Fibroblast of skin of left biceps (primary cell): ENCODE measurements at places on chromosomes 16 and 17.
A peak's percentile ranks its signal among the peaks of the same experiment; 100 is the strongest.

DNA sequence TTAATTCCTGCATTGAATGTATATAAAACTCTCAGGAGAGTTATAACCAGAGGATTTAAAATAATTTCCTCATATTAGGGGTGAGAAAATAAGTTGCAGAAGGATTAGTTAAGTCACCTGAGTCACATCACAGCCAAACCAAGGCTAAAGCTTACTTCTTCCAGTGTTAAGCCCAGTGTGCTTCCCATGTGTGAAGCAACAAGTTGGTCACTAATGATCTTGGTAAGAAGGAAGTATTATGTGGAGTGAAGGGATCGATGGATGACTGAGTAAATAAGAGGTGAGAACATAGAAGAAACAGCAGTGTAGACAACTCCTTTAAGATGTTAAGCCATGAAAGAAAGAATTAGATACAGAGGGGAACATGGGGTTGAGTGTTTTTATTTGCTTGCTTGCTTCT is 20.6 kb downstream of the ESRP2 start:
- no peak for DNase-seq

GRCh38 chr16:78183437-78184237 is 84.2 kb downstream of the WWOX start:
- DNase-seq, result no peak

DNA sequence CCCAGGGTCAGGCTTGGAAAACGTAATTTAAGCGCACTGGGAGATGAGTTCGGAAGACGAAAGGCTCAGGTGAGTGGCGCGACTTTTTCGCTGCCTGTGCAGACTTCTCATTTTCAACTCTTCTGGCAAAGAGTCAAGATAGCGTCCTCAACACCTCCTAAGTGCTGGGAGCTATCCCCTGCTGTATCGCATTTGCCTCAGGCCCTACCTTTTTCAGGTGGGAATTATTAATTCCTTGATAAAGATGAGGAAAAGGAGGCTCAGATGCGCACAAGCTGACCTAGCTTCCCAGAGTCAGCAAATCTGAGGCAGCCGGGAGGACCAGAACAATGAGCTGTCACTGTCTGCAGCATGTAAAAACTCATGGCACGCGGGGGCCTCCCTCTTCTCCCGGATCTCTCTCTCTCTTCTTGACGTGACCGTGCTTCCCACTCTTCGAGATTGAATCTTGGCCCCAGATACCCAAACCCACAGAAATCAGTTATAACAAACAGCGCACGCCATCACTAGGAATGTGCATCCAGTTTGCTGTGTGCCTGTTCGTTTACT is 512 bp upstream of the ADAMTS18 start:
- no peak for DNase-seq

- peak; percentile 50 for DNase-seq
Observed at GRCh38 chr17:3944485-3945388, 19.5 kb downstream of the ATP2A3 start.

DNA sequence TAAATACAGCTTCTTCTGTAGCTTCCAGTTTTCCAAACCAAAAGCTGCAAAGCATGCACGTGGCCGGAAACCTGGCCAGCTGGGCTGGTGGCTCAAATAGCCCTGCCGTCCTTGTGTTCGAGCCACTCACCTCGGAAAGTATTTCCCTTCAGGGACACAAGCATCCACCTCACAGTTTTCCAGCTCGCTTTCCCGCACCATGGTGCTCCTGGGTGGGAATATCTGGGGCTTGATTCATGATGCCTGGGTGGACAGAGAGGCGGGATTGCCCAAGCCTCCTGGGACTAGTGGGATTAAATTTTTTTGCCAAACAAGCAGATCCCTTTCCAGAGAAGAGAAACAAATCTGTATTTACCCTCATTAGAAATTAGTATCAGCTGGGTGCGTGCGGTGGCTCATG is 7.1 kb upstream of the MVD start:
- no peak for DNase-seq

DNA sequence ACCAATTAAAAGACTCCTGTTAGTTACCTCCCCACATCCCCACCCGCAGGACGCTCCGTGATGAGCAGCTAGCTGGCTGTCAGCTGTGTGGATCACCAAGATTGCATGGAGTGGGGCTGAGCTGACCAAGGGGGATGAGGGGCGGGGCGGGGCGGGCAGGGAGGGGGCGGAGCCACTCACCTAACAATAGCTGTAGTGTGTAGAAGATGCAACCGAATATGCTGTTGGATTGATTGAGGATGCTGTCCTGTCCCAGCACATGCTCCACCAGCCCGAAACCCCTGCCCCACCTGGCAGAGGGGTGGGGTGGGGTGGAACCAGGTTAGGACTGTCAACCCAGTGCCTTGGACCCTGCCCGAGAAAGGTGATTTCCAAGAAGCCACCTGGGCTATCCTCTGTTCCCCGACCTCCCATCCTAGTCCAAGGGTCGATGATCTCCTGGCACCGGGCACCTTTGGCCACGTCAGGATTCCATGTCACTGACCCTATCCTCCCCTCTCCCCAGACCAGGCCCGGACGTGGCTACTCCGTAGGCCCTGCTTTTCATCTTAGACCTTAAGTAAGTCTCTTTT is 1.4 kb downstream of the VKORC1 start:
- no peak for DNase-seq

DNA sequence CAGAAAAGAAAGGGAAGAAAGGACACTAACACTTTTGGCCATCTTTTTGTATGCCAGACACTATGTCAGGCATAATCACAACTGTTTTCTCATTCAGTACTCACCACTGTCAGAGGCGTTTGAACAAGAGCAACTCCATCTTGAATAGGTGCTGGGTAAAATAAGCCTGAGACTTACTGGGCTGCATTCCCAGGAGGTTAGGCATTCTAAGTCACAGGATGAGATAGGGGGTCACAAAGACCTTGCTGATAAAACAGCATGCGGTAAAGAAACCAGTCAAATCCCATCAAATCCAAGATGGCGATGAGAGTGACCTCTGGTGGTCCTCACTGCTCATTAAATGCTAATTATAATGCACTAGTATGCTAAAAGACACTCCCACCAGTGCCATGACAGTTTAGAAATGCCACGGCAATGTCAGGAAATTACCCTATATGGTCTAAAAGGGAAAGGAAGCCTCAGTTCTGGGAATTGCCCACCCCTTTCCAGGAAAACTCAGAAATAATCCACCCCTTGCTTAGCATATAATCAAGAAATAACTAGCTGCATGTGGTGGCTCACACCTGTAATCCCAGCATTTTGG is 14.9 kb upstream of the LYRM9 start:
- no peak for DNase-seq

- peak; percentile 81 for DNase-seq
Observed at GRCh38 chr16:49701789-49702494, 154.0 kb downstream of the ZNF423 start.

DNA sequence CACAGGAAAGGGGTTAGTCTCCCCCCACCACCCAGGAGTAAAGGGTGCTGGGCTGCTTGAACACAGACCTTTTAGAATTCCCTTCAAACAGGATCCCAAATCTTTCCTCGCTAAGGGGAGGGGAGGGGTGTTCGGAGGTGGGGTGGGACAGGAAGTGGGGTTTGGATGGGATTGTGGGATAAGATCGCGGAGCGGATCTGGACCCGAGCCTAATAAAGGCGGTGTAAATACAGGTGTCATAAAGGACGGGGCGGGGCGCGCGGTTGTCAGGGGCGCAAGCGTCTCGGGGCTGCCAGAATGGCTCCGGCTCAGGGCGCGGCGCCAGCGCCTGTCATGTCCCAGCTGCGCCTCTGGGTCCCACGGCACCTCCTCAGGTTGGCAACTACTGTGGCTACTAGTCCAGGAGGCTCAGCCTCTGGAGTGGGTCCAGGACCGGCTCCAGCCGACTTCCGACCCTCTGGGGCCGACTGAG is 59.8 kb upstream of the FBXO47 start:
- no peak for DNase-seq

GRCh38 chr16:6124136-6124535 is 1026.5 kb upstream of the EEF2KMT start:
- DNase-seq, result no peak

- no peak for DNase-seq
Observed at GRCh38 chr17:49972486-49973270, 3.7 kb downstream of the DLX4 start.

- DNase-seq, result no peak
Observed at GRCh38 chr17:7322520-7323194, 6.5 kb downstream of the NEURL4 start.

DNA sequence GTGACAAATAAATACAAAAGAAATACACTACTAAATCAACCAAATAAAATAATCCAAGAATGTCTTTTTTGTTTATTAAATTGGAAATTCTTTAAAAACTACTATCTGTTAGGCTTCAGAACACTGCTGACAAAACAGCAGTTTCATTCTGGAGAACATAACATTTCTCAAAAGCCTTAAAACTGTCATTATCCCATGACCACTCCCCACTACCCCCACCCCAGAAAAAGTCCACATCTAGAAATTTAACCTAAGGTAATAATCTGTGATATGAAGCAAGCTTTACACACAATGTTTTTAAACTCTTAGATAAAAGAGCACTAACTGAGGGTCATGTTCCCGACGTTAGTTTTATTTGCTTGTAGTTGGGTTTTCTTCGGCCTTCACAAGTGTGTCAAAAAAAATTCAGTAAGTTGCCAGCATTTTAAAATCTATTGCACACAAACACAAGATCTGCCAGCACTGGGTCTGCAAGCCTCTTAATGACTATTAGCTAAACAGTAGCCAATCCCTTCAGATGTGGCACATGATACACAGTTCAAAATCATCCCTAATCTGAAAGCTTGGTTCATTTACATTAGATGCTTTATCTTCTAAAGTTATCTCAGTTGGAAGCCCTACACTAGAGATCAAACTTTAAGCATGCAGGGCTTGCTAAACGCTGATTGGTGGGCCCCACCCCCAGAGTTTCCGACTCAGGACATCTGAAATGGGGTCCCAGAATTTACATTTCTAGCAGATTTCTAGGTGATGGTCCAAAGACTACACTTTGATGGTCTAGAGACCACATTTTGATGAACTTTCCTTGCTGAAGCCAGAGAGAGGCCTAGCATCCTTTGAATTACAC is 75.2 kb downstream of the KANSL1 start:
- no peak for DNase-seq

DNA sequence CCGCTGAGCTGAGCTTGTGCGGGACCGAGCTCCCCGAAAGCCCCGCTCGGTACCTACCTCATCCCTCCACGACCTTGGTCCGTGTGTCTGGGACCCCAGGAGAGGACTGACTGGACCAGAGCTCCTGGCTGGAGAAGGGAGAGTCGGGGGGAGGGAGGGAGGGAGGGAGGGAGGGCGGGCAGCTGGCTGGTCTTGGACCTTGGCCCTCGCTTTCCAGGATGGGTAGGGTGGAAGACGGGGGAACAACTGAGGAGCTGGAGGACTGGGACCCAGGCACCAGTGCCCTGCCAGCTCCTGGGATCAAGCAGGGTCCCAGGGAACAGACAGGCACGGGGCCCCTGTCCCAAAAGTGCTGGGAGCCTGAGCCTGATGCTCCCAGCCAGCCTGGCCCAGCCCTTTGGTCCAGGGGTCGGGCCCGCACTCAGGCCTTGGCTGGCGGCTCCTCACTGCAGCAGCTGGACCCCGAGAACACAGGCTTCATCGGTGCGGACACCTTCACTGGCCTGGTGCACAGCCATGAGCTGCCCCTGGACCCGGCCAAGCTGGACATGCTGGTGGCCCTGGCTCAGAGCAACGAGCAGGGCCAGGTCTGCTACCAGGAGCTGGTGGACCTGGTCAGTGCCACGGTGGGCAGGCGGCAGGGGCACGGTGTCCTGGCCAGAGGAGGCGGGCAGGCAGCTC is 553 bp downstream of the RHBDL1 start:
- DNase-seq, result no peak

GRCh38 chr17:12088035-12088434 is 67.4 kb downstream of the MAP2K4 start:
- DNase-seq, result no peak

GRCh38 chr17:65115839-65116238 is 21.3 kb upstream of the RGS9 start:
- DNase-seq, result no peak

- peak; percentile 68 for DNase-seq
Observed at GRCh38 chr16:30395155-30395991, at the start of gene ZNF48. TSS of gene ZNF48 (plus strand) at chr16:30395420. CDS start at chr16:30395795, 375 bp downstream.

DNA sequence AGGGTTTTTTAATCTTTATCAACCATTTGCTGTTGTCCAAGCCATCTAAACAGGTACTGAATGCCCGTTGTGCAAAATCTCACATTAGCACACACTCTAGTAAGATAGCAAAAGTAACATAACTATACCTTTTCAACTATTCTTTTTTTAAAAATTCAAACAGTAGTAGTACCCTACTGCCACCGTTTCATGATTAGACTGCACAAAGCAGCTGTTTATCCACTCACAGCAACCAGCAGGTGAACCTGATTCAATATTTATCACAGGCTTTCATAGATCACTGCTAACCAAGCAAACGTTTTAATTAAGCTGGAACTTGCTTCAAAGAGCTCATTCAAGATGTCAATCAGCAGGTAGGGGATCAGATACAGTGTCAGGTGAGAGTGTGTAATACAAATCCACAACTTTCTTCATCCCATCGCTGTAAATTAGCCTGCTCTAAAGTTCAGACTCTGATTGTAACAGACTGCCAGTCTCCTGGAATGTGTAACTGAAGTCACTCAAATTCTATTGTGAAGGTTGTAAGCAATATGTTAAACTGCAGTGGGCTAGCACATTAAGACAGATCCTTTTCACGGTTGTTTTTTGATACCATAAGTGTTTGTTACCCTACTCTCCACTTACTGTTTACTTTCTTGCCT is 47.3 kb downstream of the BRIP1 start:
- no peak for DNase-seq

DNA sequence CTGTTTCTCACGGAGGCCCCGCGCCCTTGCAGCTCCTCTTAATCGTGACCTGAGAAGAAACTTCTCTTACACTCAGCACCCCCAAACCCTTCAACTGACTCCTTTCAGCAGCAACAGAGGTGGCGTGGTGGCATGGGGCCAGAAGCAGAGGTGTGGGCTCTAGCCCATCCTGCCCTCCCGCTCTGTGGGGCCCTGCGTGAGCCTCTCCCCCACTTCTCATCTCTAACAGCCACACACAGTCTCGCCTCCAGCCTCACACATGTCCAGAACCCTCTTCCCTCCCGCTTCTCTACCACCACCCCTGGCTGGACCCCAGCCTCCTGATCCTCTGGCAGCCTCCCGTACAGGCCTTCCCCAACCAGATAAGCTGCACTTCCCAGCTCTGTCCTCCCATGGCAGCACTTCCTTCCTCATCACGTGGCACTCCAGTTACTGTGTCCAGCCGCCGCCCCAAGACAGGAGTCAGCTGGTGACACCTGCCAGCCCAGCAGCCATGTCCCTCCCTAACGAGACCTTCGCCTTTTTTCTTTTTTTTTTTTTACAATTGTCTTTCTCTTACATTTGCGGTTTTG is 30.5 kb downstream of the NSMCE1 start:
- no peak for DNase-seq

- DNase-seq, result no peak
Observed at GRCh38 chr16:66908762-66909559, 9.7 kb downstream of the CDH16 start.

- no peak for DNase-seq
Observed at GRCh38 chr16:70402916-70403659, 35.8 kb downstream of the ST3GAL2 start.
